ENCODE measurements at places on chromosomes 12 and 14.

- no peak for DNase-seq
Observed at GRCh38 chr14:47422191-47422590, 253.2 kb downstream of the MDGA2 start.

GRCh38 chr12:32546272-32546671, 132.8 kb upstream of the DNM1L start:
- DNase-seq = no peak

GRCh38 chr14:52352061-52352491, 38.0 kb downstream of the PTGER2 start:
- no peak for DNase-seq

- DNase-seq = peak; percentile 16
Observed at GRCh38 chr14:77059276-77059915, 30.9 kb upstream of the IRF2BPL start.

DNA sequence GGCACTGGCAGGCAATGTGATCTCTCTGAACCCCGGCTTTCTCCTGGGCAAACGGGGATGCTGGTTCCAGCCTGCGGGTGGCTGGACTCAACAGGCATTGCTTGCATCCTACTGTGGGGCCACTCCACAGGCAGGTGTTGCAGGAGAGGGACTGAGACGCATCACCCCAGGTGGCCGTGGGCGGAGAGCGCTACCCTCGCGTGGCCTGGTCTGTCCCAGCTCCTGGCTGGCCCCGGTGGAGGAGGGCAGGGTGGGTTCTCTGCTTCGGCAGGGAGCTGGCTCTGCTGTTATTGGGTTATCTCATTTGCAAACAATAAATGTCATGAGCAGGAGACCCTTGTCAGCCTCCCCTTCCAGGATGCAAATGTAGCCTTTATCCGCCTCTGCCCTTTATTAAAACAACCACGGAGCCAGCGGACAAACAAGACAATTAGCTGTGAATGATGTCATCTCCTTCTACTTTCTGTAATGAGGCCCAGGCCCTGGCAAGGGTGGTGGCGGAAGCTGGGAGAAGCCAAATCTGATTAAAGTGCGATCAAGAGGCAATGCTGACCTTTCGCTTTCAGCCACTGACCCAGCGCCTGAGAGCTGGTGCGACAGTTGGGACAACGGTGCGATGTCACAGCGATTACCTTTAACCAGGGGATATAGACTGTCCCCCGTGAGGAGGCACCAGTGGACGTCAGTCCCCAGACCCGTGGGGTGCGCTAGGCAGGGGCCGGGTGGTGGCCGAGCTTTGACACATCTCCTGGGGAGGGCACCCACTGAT, 161.8 kb downstream of the KIF26A start:
- no peak for DNase-seq

GRCh38 chr12:103768467-103769123, 72.4 kb downstream of the NT5DC3 start:
- no peak for DNase-seq
